IMR-90 (cell line): ENCODE measurements at places on chromosomes 4 and X.

DNA sequence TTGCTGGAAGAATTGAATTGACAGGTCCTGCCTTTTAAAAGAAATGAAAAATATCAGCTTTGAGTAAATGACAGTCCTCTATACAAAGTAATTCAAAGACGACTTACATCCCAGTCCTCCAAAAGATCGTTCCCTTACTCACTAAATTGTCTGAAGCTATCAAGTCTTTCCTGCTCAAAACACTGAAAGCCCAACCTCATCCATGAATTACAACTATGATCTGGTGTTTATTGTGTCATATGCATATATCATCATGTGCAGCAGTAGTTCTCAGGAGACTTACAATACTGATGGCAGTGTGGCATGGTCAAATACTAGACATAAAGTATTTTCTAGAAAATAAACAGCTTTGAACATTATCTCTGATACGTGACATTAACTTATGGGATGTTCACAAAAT lies 97.8 kb downstream of the PDGFC start:
- no peak for DNase-seq

- DNase-seq = no peak
These were observed 157.6 kb downstream of the ZNF518B start for GRCh38 chr4:10299601-10300000.

GRCh38 chr4:126766241-126766640 lies 866.5 kb upstream of the INTU start:
- DNase-seq = peak; percentile 36

GRCh38 chr4:189299706-189300105 lies 641.0 kb upstream of the FRG1 start:
- no peak for DNase-seq

GRCh38 chr4:151961456-151961855 lies 200.6 kb upstream of the GATB start:
- no peak for DNase-seq
